Activated CD4-positive, alpha-beta T cell treated with anti-CD3 and anti-CD28 coated beads, Interleukin-2, amount 50 U/mL, for 24 hours (primary cell): ENCODE measurements at places on chromosomes 4 and X.

DNA sequence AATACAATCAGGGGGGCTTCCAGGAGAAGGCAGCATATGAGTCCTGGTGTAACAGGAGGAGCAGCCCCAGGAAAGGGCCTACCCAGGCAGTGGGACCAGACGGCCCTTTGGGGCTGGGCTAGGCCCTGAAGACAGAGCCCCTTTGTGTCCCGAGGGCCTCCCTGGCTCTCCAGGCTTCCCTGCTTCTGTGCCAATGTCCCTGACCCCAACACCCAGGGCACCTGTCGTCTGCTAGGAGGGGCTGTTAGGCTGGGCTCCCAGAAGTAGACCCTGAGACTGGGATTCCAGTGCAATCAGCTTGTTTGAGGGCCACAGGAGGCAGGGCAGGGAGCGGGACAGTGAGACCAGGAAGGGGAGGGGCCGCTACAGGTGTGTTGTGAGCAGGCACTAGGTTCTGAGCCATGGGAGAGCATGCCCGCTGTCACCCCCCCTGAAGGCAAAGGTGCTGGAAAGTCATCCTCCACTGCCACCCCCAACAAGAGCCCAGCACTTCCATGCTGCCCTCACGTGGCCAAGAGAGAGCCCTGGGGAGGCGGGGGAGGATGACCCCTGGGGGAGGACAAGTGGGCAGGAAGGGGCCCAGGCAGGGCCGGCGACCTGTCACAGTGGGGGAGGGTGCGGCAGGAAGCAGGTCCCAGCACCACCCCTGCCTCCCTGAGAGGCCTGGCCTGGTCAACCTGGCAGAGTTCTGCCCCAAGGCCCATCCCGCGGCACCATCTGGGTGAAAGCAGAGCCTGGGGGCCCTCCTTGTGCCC lies 64.8 kb downstream of the ADRA2C start:
- DNase-seq = no peak

- no peak for DNase-seq
These were observed 150.3 kb downstream of the GPAT3 start for GRCh38 chr4:83686166-83686565.

DNA sequence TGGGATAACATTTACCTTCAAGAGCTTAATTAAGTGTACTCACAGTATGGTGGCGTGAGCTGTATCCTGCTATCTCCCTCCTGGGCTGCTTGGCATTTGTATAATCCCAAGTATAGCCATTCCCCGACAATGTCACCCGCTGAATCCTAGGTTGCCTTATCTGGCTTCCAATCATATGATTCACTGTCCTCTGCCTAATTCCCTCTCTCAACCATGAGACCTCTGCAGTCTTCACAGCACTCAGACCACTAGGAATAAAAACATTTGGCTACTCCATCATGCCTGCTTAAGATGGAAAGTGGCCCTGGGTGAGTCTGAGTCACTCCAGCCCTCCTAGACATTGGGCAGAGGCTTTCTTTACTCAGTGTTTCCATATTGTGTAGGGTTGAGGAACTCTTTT lies 28.9 kb upstream of the WDFY3 start:
- no peak for DNase-seq

DNA sequence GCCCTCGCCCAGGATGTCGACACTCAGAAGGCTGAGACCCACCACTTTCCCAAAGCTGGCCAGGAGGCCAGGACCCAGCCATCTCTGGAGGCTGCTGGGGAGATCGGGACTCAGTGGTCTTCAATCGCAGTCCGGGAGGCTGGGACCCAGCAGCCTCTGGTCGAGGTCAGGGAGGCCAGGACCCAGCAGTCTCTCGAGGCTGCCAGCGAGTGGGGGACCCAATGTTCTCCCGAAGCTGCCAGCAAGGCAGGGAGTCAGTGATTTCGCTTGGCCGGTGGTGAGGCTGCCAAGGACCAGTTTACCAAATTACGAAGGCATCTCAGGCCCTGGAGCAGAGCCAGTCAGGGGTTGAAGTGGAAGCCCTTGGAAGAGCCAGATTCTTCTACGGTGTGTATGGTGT lies 181.6 kb downstream of the NAF1 start:
- no peak for DNase-seq

DNA sequence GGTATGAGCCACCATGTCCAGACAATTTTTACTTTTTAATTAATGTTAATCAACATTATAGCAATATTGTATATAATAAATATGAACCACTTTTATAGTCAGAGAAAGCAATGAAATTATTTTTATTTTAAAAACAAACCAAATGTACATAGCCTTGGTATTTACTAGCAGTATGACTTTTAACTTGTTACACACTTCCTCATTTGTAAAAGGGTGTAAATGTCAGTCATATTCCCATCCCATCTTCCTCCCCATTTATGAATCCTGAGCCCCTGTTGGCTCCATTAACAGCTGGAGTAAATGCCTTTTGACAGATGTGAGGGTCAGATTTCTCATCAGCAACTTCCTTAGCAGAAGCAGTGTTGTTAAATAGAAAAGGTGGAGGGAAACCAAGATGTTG lies 179.6 kb upstream of the SPRY1 start:
- no peak for DNase-seq

DNA sequence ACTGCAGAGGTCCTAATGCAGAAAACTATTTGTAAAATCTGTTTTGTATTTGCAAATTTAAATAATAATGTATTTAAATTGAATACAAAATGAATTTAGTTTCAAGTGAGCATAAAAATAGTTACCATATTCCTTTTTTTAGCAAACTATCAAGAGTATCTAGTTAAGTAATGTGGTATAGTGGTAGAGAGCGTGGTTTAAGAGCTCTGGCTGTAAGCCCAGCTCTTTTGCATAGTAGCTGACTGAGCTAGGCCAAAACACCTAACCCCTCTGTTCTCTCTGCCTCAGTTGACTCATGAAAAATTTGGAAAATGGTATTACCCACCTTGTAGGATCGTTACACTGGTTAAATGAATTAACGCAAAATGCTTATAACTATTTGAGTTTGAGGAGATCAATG lies 18.1 kb upstream of the ADAD1 start:
- DNase-seq = no peak

DNA sequence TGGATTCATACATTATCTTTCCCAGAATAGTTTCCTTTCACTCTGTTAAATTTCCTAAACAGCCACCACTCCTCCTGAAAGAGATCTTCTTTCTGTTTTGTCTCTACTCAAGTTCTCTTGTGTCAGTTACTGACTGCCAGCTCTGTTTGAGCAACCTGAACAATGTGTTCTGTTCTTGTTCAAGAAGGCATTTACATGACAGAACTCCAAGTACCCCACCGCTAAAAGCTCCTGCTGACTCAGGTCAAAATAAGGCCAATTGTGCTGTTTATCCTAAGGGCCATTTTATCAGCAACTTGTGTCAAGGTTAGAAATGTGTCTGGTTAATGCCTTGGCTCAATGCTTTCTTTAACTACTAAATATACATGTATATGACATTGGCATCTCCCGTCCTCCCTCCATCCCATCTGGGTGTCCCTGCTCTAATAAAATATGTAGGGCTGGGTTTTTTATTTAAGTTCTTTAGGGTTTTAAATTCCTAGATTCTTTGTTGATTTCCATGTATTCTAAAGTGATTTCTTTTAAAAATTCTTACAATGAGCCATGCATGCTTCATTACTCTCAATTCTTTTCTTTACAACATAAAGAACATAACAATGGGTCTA lies 144.3 kb upstream of the PAQR3 start:
- DNase-seq = no peak

DNA sequence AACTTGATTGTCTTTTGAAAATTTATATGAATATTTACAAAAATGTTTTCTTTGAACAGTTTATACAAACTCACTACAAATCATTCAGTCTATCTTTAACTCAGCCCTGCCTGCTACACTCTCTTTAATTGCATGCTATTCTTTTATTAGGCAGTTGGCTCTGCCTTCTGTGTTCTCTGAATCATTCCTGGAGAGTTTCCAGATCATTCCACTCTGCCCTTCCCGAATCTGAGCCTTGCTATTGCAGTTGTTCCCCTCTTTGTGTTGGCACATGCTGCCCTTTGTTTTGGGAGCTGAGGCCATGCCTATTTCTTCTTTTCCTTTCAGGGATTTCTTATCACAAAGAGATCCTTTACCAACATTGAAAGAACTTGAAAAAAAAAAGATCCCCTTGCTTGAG lies 8.7 kb upstream of the TECRL start:
- DNase-seq = no peak

- DNase-seq = no peak
These were observed 4.6 kb downstream of the TREX2 start for GRCh38 chrX:153441296-153441695.

GRCh38 chr4:95439896-95440295 lies 108.9 kb downstream of the UNC5C start:
- DNase-seq = no peak

- DNase-seq = no peak
These were observed 2.9 kb downstream of the EDA start for GRCh38 chrX:69618803-69619202.

DNA sequence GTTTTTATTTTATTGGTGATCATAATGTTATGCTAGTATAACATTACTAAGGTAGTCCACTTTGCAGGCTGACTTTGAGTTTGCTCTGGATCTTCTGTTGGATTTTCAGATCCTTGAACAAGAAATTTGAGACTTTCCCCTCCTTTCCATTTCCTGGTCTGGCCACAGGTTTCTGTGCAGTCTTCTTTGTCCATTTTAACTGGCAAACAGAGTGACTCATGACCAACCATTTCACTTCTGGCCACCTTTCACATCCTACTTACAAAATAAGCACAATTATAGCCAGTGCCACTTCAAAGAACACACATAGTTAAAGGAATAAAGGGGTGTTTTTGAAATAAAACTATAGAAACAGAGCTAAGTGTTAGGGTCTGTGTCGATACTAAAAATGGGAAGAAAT lies 8.4 kb downstream of the ANK2 start:
- no peak for DNase-seq

GRCh38 chr4:77092975-77093374 lies 17.2 kb upstream of the CCNI start:
- DNase-seq = no peak

DNA sequence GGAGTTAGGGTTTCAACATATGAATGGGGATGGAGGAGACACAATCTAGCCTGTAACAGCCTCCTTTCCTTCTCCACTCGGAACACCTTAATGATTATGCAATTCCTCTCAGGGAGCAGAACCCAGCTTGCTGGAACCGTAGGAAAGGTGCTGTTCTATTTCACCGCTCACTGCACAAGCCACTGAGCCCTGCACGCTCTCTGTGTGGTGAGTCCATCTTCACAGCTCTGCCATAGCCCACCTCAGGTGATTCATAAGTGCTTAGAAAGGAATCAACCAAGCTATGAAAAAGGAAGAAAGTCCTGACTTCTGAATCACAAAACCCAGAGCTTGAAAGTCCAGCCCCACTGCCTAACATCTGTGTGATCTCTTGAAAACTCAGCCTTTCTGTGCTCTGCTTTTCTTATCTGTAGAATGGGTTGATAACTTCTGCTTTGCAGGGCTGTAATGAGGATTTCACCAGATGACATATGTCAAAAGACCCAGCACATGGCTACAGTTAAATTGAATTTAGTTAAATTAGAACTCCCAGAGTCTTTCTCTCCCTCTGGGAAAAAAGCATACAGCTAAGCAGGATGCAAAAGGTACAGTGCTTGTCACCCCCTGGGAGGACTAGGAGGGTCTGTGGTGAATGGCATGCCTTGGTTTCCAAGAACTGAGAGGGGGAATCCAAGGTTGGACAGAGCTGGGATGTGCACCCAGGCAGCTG lies 91.6 kb downstream of the WFS1 start:
- DNase-seq = no peak
